ENCODE measurements at places on chromosomes 5 and 9.

DNA sequence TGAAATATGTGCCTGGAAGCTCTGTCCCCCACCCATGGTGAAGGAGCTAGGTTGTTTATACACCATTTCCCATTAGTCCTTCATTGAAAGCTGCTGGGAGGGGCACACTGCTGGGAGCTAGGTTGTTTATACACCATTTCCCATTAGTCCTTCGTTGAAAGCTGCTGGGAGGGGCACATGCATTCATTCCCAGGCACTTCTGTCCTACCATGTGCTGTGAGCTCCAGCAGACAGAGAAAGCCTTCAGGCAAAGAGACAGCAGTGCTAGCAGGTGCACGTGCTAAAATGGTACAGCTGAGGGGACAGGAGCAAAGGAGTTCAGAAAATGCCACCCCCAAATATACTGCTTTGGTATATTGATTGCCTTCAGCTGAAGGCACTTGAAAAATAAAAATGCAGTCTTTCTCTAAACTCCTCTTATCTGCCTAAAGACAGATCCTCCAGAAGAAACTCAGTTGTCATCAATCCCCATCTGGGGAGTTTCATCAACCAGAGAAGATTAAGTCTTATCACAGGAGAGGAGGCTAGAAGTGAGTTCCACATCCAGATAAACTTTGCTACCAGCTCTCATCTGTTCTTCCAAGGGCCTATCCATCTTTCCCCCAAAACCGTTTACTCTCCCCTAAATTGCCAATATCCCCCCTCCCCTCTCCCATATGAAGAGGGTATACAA is 27.7 kb upstream of the DAPK1 start:
- DNase-seq = no peak

DNA sequence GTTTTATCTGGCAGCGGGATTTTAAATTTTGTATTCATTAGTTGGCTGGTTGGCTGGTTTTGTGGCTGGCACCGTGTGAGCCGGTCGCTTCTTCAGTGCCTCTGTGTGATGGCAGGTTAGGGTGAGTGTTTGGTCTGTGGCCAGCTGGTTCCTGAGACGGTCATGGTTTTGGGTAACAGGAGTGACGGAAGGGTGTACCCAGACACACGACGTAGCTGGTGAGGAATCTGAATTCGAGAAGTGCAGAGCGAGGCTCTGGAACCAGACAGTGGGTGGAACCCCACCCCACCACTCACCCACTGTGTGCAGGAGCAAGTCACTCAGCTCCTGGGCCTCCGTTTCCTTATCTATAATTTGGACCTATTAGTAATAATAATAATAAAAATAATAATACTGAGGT is 2.7 kb downstream of the BTNL9 start:
- no peak for DNase-seq

GRCh38 chr9:85377731-85378289 is 363.9 kb downstream of the AGTPBP1 start:
- no peak for DNase-seq

DNA sequence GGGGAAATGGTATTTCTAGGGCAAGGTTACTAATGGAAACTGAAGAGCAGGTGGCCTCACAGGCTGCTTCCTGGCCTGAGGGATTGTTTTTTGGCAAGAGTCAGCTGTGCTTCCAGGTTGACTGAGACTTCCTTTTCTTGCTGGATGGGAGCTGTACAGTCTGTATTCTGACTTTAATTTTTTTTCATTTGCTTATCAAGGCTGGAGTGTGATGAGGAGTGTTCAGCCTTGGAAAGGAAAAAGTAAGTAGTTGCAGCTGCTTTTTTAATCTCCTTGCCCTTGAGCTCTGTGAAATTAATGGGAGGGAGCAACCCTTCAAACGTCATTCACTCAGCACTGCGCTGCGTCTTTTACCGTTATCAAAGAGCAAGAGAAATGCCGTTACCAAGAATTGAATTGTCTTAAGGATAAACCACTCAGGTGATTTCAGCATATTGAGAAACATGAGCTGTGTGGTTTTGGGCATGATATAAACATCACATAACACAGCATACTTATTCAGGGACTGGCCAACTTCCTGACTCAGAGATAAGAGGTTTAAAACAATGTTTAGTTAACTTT is 47.6 kb downstream of the AQP7 start:
- no peak for DNase-seq

- no peak for DNase-seq
Measured at GRCh38 chr5:157335534-157336422, 69.9 kb downstream of the CYFIP2 start.

- DNase-seq = no peak
Measured at GRCh38 chr5:89583534-89583933, 700.5 kb upstream of the MEF2C start.

DNA sequence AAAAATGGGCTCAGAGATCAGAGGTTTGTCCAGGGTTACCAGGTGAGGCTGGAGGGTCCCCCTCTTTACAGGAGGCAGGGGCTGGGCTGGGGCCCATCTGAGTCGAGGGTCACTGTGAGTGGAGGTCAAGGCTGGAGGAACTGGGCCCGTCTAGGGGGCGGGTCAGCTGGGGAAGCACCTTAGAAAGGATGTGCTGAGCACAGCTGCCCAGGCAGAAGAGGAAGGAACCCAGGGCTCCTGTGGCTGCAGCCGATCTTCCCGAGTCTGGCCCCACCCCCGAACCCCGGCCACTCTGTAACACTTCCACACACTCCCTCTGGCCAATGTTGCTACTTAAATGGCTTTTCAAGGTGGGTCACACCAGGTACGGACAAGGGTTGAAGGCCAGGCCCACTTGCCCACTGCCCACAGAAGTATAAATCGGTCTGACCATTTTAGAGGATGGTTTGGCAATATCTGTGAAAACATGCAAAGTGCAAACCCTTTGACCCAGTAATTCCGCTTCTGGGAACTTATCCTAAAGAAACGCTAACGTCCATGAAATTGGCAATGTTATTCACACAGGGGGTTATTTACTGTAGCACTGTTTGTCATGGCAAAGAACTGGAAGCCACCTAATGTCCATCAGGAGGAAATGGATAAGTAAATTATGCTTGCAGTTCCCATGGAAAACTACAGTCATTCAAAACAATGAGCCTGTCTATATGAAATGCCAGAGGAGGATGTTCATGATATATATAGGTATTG is 30.5 kb upstream of the EEIG1 start:
- no peak for DNase-seq

GRCh38 chr9:36328798-36329411 is 70.7 kb upstream of the GNE start:
- DNase-seq = no peak

DNA sequence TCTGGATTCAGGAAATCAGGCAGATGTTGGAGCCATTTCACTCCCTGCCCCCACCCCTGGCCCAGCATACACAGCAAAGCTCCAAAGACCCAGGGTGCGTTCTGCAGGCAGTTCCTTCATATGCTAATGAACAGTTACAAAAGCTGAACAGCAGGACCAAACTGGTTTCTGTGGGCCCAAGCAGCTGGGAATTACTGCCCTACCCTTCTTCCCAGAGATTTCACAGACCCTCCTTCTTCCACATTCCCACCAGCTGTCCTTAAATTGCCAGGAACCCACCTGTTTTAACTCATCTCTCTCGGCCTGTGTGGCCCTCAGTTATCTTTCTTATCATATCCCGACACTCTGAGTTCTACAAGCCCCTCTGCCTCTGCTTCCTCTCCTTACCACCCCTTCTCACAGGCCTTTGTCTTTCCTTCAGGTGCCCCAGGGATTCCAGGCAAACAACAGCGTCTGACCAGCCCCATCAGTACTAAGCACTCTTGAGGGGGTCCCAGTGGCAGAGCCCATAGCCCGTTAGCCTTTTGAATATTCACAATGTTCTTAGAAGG is 10.6 kb upstream of the F2RL1 start:
- DNase-seq = no peak

- no peak for DNase-seq
Measured at GRCh38 chr9:69476797-69477196, 151.8 kb downstream of the ENTREP1 start.
